Liver (tissue), 10 donors: ENCODE measurements at places on chromosomes 5 and 9. TPM values are rescaled to one million over a fixed set of nuclear protein-coding genes. Genes with fewer than 3 reads are reported as not detected.

The GPR150 gene
- total RNA-seq = 0.08 TPM

- no peak for DNase-seq
Observed at GRCh38 chr5:35974570-35974969, 16.6 kb downstream of the UGT3A1 start.

DNA sequence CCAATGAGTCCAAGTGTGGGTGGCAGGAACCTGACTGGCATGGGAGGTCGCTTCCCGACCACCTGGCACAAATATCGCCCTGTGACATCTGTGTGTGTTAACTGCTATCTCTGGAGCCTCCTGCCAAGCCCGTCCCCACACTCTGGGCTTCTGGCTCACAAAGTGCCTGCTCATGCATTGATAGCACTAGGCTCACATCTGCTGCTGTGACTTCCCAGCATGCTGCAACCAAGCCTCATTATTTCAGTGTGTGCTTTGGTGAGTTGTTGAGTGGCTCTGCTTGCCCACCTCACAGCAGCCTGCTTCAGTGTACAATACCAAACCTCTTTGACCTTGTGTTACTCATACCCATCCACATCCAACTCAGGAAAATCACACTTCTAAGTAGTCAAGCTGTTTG lies 139.8 kb downstream of the APBA1 start:
- peak; percentile 62 for DNase-seq

DNA sequence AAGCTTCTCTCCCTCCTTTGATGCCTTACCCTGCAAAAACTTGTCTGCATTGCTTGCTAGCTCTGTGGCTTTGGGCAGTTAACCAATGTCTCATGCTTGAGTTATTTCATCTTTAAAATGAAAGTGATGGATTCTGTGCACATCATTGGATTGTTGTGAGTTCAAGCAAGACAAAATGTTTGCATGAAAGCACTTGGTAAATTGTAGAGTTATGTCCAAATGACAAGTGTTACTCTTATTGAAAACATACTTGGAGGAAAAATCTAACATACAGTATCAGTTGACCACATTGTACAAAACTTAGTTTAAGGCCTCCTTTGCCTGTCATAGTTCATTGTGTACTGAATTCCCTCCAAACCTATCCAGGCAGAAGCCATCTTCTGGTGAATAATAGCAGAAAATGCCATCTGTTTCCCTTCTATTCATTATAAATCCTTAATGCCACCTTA lies 30.0 kb downstream of the TGFBR1 start:
- DNase-seq = no peak

The PCDHGC3 gene
- total RNA-seq = 5.7 TPM

GRCh38 chr5:160500786-160501779 lies 79.4 kb downstream of the PTTG1 start:
- DNase-seq = no peak

GRCh38 chr9:7906783-7907550 lies 107.4 kb upstream of the DMAC1 start:
- no peak for DNase-seq
